Fibroblast of villous mesenchyme (primary cell): ENCODE measurements at places on chromosomes 7 and 10. TPM values are rescaled to one million over a fixed set of nuclear protein-coding genes. Genes with fewer than 3 reads are reported as not detected.

CRHR2 gene
- not detected in 2 replicates for total RNA-seq

SLC26A3 gene
- total RNA-seq = not detected in 2 replicates

PPP1R17 gene
- total RNA-seq = not detected in 2 replicates

EBLN1 gene
- not detected in 2 replicates for total RNA-seq

CARD11 gene
- under 0.01 TPM in 1 of 2 replicates, not detected in the other for total RNA-seq

TLX1 gene
- total RNA-seq = not detected in 2 replicates

CFTR gene
- total RNA-seq = 0.43 and 0.64 TPM in 2 replicates

MICU1 gene
- total RNA-seq = 44.0 and 45.4 TPM in 2 replicates

RARRES2 gene
- total RNA-seq = 139 and 185 TPM in 2 replicates

ITPRID1 gene
- total RNA-seq = not detected in 2 replicates

FFAR4 gene
- not detected in 2 replicates for total RNA-seq

HOXA5 gene
- 7.4 and 10.8 TPM in 2 replicates for total RNA-seq

ACTA2 gene
- 2,403 and 2,598 TPM in 2 replicates for total RNA-seq

FANK1 gene
- 2.9 and 3.0 TPM in 2 replicates for total RNA-seq

CHAT gene
- not detected in 2 replicates for total RNA-seq

NPFFR1 gene
- not detected in 2 replicates for total RNA-seq

FEZF1 gene
- total RNA-seq = not detected in 2 replicates
